ENCODE measurements at places on chromosomes 2 and 18.

DNA sequence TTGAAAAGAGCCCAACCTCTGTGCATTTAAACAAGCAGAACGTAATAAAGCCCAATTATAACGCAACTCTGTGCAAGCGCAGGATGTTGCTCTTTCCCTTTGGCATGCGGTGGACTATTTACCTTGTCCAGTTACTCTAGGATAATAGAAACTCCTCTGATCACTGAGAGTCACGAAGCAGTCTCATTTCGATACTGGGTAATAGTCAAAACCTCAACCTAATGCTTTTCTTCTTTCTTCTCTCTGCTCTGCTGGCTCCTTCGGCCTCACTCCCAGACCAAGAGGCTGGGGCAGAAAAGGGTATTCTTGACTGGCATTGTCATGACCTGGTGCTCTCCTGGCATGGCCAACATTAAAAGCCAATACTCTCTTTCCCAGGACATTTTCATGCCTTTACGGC, 89.7 kb upstream of the GCFC2 start:
- DNase-seq = no peak

- DNase-seq = peak; percentile 21
Measured at GRCh38 chr2:236827997-236828396, 257.7 kb upstream of the COPS8 start.

GRCh38 chr2:34012715-34013302, 413.7 kb upstream of the FAM98A start:
- DNase-seq = no peak

GRCh38 chr2:68932402-68932801, 20.3 kb downstream of the GKN2 start:
- no peak for DNase-seq

- DNase-seq = no peak
Measured at GRCh38 chr2:96893289-96894150, 23.6 kb upstream of the SEMA4C start.

DNA sequence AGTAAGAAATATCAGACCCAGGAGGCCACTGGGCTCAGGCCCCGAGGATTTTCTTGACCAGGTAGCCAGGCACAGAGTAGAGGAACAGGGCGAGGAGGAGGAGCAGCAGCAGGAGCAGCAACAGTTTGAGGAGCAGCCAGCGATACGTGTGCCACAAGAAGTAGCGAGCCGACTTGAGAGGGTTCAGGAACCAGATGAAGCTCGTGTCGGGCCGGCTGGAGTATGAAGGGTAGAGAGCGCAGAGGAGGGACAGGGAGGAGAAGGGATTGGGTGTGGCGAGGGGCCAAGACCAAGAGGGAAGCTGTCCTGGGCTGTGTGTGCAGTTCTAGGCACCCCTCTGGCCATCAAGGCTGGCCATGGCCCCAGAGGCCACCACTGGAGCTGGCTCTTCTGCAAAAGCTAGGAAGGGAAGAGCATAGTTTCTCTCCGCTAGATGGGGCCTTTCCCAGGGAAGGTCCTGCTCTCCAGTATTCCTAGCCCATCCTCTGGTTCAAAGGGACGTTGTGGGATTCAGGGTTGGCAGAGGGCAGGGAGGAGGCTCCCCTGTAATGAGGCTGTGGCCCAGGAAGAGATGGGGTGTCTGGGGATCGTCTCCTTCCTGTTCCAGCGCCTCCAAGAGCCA, 17.8 kb downstream of the OTOF start:
- DNase-seq = no peak

GRCh38 chr2:223576873-223577272, 25.3 kb downstream of the SCG2 start:
- DNase-seq = no peak

DNA sequence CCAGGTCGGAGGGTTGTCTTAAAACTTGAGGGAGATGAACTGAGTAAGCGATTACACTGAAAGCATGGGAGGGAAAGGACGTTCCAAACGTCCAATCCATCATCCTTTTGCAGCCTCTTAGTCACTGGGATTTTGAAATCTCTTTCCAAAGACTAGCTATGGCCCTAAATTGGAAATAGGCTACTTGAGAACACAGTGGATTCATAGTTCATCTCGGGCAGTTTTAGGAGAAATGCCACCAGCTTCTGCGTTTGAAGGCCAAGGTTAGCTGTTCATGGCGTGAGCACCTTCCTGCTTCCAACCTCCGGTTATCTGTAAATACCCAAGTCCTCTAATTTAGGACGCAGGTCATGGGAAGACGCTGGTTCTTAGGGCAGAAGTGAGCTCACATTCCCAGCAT, 821 bp upstream of the EML6 start:
- DNase-seq = no peak

GRCh38 chr2:86035883-86036668, 69.6 kb downstream of the POLR1A start:
- peak; percentile 88 for DNase-seq

GRCh38 chr2:59630789-59631188, 922.7 kb downstream of the BCL11A start:
- DNase-seq = no peak

GRCh38 chr2:115763601-115764000, 1321.2 kb downstream of the DPP10 start:
- DNase-seq = no peak

GRCh38 chr2:111668274-111668616, 215.7 kb downstream of the ANAPC1 start:
- DNase-seq = no peak

DNA sequence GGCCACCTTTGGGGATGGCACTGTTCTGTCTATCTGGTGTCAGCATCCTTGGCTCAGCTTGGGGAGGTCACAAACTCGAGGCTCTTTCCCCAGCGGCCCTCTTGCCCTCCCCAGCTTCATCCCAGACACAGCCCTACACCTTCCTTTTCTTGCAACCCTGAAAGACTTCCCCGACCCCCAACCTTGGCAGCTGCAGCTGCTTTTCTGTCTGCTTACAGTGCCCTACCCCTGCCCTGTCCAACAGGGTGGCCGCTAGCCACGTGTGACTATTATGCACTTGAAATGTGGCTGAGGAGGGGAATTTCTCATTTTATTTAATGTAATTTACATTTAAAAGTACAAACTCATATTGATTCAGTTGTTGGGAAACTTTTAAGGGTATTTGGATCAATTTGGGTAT, 41.3 kb downstream of the NGEF start:
- no peak for DNase-seq

DNA sequence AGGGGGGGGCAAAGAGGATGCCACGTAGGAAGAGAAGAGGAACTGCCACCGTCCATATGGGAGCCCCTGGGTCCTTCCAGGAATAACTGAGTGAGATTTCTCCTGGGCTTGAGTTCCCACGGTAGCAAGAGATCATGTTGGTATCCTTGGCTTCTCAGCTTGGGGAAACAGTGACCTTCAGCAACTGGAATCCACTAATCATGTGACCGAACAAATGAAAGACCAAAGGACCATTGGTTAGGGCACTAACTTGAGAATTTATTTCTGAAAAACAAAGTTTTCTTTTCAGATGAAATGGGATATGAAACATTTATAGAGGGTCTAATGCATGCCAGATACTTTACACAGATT, 259.4 kb upstream of the ID2 start:
- no peak for DNase-seq
